ENCODE measurements at places on chromosomes 3 and 15. TPM values are rescaled to one million over a fixed set of nuclear protein-coding genes. Genes with fewer than 3 reads are reported as not detected.

The ATG7 gene
- total RNA-seq: 84.1 TPM

The HYAL1 gene
- 6.9 TPM for total RNA-seq

The CYP8B1 gene
- not detected for total RNA-seq

The ROPN1 gene
- not detected for total RNA-seq

GRCh38 chr15:31328428-31328968, 1.9 kb downstream of the KLF13 start:
- DNase-seq: peak; percentile 68

- DNase-seq: no peak
Measured at GRCh38 chr15:77139312-77139711, 68.4 kb upstream of the TSPAN3 start.

DNA sequence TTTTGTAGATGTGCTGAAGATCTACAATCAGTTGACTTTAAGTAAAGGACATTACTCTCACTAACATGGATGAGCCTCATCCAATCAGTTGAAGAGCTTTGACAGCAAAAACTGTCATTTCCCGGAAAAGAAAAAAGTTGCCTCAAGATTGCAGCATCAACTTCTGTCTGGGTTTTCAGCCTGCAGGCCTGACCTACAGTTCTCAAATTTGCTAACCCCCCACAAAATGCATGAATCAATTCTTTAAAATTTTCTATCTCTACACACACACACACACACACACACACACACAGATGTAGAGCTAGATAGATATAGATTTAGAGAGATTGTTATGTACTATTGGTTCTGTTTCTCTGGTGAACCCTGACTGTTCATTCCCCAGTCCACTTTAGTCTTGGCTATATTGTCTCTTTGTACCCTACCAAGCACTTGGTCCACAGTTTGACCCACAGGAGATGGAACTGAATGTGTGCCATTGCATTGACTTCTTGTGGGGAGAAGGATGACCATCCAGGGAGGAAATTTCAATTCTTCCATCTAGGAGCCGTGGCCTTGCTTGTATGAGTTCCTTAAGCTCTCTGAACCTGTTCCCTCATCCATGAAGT, 228.3 kb downstream of the CLSTN2 start:
- DNase-seq: no peak

GRCh38 chr15:48315041-48315440, 16.2 kb upstream of the DUT start:
- DNase-seq: no peak

- DNase-seq: peak; percentile 70
Measured at GRCh38 chr3:127915115-127915936, at the start of gene KBTBD12. TSS of gene KBTBD12 (plus strand) at chr3:127915232. CDS start at chr3:127923062, 7,830 bp downstream.

- DNase-seq: no peak
Measured at GRCh38 chr3:117734496-117734895, 1024.9 kb downstream of the TUSC7 start.

DNA sequence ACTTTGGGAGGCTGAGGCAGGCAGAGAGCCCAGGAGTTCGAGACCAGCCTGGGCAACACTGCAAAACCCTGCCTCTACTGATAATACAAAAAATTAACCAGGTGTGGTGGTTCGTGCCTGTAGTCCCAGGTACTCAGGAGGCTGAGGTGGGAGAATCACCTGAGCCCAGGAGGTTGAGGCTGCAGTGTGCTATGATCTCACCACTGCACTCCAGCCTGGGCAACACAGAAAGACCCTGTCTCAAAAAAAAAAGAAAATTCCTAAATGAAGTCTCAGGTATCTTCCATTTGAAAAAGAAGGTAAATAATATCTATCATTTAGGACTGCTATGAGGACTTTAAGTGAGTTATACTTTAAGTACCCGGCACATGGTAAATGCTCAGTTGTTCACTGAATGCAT, 2.9 kb downstream of the SMARCC1 start:
- DNase-seq: no peak
